ENCODE measurements at places on chromosomes 11 and 22.

- DNase-seq = no peak
These were observed 6.3 kb downstream of the GUCY1A2 start for GRCh38 chr11:107011977-107012376.

- DNase-seq = no peak
These were observed at the start of gene STX3 for GRCh38 chr11:59754859-59755700. Gene STX3, plus strand, starts transcription at chr11:59755376. Its CDS starts 230 bp downstream, at chr11:59755606.

DNA sequence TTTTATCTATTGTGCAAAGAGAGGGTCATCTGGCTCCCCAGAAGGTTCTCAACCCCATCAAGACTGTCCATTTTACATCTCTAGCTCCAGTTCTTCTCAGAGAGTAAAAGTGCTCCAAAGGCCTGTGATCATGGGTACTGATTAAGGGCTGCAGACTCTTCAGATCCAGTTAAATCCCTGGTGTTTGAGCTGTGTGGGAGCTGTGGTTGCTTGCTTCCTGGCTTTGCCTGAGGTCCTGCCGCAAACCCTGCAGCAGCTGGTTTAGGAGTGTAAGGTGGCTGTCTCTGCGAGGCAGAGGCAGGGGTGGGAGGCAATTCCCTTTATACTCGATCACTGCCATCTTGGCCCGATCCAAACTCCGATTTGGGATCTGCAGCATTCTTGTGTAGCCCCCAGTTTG, 1.2 kb downstream of the MRPL17 start:
- DNase-seq = no peak

DNA sequence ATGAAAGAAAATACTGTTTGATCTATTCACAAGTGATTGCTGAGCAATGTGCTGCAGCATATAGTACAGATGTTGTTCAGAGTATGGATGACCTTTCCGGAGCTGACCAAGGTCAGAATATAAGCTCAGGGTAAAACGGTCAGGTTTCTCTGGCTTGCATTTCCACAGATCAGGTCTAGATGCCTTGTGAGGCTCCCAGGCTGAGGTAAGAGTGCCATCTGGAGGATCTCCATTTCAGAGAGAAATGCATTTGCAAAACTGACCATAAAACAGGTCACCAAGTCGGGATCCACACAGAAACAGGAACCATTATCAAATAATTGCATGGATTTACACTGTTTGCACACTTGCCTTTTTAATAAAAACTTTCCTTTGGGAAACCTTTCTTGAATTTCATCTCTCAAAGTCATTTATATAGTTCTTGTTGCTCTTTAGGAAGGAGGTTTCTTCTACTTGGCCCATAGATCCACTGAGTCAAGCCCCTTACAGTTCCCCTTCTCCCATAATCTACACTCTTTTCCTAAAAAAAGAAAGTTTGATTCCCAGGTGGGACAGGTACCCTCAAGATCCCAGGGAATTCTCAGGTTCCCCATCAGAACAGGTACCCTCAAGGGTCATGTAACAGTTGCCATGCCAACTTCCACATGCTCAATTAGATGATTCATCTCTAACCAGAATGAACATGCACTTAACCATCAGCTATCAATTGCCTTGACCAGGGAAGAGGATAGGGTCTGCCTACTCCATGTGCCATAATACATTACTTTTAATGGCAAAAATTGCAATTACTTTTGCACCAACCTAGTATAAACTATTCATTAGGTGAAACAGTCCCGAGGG, 25.0 kb upstream of the TMPRSS5 start:
- DNase-seq = peak; percentile 38

DNA sequence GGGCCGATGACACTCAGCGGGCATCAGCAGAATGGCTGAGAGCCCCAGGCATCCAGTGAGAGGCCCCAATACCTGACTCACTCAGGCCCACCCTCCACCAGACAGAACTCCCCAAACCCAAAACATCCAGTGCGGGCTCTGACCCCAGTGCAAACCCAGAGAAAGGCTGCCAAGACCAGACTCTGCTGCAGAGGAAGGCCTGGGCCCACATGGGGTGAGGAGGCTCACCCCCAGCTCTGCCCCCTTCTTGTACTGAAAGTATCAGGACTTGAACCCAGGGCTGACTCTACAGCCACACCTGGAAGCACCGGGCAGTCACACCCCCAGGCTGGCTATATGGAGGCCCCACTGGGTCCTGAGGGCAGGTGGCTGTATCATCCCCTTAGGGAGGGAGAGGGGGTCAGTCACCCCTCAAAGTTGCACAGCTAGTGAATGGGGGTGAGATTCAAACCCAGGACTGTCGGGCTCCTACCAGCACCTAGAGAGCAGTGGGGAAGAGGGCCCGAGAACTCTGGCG, 49.3 kb downstream of the IGLL1 start:
- no peak for DNase-seq

- DNase-seq = no peak
These were observed 167.6 kb downstream of the WT1 start for GRCh38 chr11:32267679-32268187.

DNA sequence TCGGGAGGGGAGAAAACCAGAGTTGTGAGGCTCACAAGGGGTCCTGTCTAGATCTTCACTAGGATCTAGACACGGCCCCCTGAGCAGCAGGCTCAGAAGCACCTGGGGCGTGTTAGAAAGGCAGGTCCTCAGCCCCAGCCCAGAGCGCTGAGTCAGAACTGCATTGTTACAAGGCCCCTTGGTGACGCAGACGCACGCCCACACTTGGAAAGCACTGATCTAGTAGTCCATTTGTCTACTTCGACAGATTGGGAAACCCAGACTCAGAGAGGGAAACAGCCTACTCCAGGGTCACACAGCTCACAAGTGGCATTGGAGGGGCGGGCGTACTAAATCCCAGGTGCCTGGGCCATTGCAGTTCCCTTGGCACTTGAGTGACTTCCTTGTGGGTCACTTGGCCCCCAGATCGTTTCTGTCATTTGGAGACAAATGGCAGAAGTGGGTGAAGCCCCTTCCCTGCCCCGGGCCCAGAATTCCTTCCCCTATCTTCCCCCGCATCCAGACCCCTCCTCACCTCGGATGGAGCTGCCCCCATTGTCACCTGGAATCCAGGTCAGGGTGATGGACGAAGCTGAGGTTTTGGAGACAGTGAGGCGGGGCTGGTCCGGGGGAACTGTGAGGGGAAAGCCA, 110.8 kb downstream of the CEP164 start:
- no peak for DNase-seq

DNA sequence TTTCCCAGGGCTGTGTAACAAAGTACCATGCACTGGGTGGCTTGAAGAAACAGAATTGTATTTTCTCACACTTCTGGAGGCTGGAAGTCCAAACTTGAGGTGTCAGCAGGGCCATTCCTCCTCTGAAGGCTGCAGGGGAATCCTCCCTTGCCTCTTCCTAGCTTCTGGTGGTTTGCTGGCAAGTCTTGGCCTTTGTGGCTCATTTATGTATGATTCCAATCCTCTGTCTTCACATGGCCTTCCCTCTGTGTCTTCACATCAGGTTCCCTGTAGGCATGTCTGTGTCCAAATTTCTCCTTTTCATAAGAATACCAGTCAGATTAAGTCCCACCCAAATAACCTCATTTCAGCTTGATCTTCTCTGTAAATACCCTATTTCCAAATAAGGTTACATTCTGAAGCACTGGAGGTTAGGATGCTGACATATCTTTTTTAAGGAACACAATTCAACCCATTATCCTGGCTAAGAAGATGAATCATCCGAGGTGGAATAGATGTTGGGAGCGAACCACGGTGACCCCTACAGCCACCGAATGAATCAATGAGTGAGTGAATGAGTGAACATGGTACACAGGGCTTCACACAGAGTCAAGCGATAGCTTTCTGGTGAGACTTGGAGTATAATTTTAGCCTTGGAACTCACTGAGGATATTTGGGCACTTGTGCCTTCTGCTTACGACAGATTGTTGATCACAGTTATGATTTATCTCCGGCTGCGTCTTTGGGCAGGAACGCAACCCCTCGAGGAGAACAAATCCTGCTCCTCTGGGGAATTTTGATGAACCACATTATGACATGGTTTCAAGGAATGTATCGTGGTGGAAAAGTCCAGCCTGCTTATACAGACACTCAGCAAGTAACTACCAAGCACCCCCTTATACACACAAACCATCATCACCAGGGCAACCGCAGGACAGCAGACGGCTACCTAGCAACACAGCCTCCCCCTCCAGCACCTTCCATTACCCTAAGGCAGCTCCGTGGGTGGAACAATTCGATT, 34.3 kb upstream of the MICAL2 start:
- DNase-seq = no peak

GRCh38 chr11:47270331-47271271, 668 bp downstream of the MADD start:
- DNase-seq = no peak

GRCh38 chr11:9130297-9130696, 38.9 kb upstream of the SCUBE2 start:
- DNase-seq = no peak

DNA sequence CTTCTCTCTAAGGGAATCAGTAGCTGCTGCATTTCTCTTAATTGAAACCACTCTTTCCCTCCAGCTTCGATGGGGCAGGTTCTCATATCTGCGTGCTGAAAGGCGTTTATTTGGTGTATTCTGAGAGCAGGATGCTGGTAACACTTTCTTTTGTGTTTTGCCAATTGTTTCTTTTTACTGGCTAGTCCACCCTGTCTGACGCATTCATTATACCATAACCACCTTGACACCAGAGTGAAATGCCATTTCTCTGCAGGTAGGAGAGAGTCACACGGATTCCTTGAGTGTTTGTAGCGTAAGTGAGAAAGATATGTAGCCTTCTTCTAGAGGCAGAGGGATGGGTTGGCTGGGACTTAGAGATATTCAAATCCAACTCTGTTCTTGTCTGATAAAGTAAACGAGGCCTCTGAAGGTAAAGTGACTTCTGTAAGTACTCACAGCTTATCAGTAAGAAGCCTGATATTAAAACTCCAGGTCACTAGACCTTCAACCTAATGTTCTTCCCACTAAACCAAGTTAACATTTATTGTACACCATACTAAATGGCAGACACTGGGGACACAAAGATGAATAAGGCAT, 21.4 kb downstream of the CD44 start:
- no peak for DNase-seq
